CD4-positive, alpha-beta T cell (primary cell): ENCODE measurements at places on chromosomes 4 and X. TPM values are rescaled to one million over a fixed set of nuclear protein-coding genes. Genes with fewer than 3 reads are reported as not detected.

SERPINA7 gene
- not detected for total RNA-seq

ASIC5 gene
- not detected for total RNA-seq

DNA sequence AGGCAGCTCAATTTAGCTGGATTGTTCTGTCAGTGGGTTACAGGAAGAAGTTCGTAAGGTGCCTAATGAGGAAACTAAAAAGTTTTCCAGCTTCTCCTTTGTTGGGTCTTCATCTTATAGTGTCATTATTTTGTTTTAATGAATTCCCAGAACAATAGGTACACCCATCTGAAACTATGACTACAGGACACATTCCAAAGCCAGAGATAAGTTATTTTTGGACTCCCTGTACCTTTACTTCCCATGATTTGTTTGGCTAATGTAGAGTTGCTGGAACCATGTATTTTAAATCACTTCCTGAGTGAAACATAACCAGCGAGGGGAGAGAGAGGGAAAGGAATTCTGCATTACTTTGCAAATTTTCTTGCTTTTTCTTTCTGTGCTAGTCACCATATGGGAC lies 114.0 kb downstream of the CLCN5 start:
- no peak for DNase-seq

GRCh38 chr4:92994727-92995126 lies 691.0 kb downstream of the GRID2 start:
- DNase-seq: no peak

GRCh38 chrX:85815203-85815751 lies 232.1 kb downstream of the CHM start:
- no peak for DNase-seq

DNA sequence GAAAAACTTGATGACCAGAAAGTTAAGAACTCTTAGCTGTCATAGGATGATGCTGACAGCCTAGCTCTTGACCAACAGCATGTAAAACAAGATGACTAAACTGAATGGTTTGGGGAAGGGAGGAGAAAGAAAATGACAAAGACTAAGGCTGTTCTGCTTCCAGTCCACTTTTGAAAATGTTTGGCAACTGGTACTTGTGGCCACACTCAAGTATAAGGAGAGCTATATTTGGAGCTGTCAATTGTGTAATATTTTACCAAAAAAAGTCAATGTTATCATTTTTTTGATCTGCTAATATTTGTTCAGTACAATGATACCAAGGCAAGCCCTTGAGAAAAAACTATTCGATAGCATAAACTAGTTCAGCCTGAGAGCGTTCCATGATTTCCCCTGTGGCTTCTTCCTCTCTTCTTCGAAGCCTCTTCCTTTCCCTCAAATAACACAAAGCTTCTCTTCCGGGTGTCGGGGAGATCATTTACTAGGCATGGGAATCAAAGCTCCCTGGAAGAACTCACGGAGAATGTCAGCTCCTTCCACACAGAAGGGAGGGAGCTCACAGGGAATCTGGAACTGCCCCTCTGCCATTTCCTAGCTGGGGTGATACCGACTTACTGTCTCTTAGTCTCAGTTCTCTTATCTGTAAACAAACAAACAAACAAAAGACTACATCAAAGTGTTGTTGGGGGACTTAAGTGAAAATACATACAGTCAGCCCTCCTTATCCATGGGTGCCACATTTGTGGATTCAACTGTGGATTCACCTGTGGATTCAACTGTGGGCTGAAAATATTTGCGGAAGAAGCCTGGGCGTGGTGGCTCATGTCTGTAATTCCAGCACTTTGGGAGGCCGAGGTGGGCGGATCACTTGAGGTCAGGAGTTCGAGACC lies 82.6 kb downstream of the SCD5 start:
- no peak for DNase-seq
